Stimulated activated CD4-positive, alpha-beta T cell treated with anti-CD3 and anti-CD28 coated beads, Interleukin-1b, Interleukin-23, amount 100 ng/mL, for 1 hour (primary cell): ENCODE measurements at places on chromosomes 6 and 20.

- no peak for DNase-seq
These were observed 15.6 kb upstream of the SYNDIG1 start for GRCh38 chr20:24453869-24454268.

- DNase-seq = no peak
These were observed 115.2 kb downstream of the PAX1 start for GRCh38 chr20:21820688-21821087.

DNA sequence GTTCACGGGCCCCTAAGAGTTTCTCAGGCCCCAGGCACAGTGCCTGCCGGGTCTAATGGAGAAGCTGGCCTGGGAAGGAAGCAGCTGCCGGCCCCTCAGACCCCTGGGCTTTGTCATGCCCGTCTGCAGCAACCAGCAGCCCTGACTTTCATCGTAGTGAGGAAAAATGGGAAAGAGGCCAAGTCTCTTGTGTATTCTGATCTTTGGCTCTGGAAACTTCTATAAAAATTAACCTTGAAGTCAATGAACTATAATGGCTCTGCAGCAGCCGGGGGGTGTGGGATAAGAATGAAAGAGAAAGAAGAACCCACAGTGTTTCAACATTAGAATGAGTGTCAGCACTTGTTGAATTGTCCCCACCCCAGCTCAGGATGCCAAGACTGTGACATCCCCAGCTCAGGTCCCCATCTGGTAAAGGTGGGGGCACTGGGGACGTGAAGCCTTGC lies 12.9 kb downstream of the TGM2 start:
- DNase-seq = no peak

- DNase-seq = no peak
These were observed 188.2 kb downstream of the CDKAL1 start for GRCh38 chr6:20722455-20722854.

- no peak for DNase-seq
These were observed 1.5 kb downstream of the E2F1 start for GRCh38 chr20:33684533-33685327.

DNA sequence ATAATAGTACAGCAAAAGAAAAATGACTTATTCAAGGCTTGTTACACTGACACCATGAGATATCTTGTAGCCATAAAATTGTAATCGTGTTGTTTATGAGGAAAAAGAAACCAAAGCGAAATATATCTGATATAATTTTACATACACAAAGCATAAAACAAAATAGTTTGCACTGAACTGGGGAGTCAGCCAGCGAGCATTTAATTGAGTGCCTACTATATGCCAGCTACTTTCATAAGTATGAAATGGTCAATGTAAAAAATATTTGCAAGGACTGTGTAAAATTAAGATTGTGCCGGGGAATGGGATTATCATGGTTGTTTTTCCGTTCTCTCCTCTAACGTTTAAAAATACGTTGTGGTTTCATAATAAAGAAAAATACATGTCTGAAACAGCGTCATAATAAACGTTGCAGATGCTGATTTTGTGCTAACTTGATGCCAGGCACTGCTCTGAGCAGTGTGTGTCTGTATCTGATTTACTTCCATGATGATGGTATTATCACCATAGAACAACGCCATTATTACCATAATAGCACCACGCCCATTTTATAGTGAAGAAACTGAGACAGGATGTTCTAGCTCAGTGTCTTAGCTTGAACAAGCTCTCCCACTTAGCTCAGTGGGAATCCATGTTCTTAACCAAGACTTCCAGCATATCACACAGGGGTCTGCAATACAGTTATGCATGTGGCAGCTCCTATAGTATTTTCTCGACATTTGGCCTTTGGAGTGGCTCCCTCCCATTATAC lies 144.6 kb downstream of the BCAS1 start:
- no peak for DNase-seq

DNA sequence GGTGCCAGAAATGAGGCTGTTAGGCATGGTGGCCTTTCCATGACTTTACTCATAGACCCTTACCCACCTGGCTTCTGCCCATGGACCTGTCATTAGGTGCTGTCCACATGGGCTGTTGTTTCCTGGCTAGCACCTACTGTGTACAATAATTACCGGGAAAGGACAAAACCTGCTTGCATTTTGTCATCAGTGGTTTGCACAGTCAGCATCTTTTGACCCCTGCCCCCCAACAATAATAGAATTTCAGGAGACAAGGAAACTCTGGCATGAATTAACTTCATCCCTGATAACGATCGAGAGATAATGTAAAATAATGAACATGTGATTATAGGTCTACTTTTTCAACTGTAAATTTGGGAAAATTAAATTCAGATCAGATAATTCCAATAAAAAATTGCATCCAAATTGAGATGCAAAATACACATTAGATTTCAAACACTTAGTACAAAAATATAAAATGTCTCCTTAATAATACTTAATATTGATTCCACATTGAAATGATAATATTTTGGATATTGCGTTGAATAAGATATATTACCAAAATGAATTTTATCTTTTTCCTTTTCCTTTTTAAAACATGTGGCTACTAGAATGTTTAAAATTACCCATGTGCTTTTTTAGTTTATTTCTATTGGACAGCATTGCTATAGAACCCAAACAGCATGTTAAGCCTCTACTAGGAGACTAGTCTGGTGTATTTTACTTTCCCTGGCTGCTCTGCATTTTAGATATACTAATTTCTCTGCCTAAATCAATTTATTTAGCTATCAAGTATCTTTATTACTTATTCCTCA lies 12.4 kb downstream of the ANKRD66 start:
- no peak for DNase-seq

GRCh38 chr6:168123165-168123911 lies 44.3 kb upstream of the FRMD1 start:
- DNase-seq = no peak

- DNase-seq = no peak
These were observed 46.9 kb downstream of the MMUT start for GRCh38 chr6:49416195-49416594.

DNA sequence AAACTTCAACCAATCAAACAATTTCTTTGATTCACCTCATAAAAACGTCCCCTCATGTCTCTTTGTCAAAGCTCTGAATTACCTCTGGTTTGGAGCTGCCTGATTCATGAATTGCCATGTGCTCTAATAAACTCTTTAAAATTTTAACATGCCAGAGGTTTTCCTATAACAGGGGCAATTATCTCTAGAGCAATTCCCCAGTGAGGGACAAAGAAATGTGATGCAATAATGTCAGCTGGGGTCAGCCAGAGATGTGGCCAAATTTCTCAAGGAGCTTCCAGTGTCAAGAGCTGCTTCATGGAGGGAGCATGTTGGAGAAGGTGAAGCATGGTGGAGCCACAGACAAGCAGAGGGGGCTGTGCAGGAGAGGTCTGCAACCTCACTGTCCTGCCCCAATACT lies 38.7 kb upstream of the RFPL4B start:
- DNase-seq = no peak

- no peak for DNase-seq
These were observed 3.3 kb downstream of the NPBWR2 start for GRCh38 chr20:64103871-64104666.

GRCh38 chr6:125821825-125822281 lies 31.1 kb downstream of the NCOA7 start:
- no peak for DNase-seq

DNA sequence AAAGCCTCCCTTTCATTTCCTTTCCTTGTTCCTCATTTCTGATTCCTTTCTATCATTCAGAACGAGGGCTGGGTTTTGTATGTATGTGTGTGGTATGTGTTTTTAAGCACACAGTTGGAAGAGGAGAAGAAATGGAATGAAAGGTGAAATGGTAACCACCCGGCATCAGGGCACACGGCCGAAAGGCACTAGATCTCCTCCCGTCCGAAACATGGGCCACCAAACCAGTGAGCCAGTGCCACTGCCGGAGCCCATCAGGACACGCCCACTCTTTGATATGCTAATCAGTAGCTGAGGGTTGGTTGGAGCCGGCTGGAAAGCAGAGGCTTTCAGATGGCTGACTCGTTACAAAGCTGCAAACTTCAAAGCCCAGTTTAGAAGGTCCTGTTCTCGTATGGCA lies 228.6 kb upstream of the JARID2 start:
- DNase-seq = no peak

DNA sequence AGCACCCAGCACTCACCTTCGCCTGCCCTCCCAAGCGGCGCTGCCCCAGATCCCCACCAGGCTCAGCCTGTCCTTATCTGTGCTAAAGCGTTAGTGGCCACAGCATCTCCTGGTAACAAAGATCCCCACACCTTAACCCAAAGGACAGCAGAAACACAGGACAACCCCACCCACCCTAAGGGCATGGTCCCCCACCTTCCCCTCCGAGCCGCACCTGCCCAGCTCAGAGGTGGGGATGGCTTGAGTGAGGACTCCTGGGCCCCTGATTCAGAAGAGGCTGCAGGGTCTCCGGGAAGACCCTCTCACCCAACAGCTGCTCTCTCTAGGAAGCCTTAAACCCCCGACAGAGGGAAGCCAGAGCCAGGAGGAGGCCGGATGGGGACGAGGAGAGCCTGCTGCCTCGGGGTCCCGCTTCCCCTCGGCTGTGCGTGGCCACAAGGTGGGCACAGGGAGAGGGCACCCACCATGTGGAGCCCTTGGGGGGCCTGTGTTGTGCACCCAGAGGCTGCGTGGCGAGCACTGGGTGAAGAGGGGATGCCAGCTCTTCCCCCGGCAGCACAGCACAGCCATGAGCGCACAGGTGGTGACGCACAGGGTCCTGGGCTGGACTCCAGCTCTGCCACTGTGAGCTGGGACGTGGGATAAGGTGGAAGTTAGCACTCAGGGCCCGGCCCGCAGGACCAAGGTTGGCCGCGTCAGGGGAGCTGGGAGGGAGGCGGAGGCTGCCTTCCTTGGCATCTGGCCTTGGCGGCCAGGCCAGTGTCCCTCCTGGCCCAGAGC lies 31.9 kb upstream of the MRGBP start:
- no peak for DNase-seq
